B cell (primary cell): ENCODE measurements at places on chromosomes 5 and 9. TPM values are rescaled to one million over a fixed set of nuclear protein-coding genes. Genes with fewer than 3 reads are reported as not detected.

The EQTN gene
- 0.95 TPM in 1 of 2 replicates, not detected in the other for total RNA-seq

The FAM221B gene
- total RNA-seq: not detected in 2 replicates

DNA sequence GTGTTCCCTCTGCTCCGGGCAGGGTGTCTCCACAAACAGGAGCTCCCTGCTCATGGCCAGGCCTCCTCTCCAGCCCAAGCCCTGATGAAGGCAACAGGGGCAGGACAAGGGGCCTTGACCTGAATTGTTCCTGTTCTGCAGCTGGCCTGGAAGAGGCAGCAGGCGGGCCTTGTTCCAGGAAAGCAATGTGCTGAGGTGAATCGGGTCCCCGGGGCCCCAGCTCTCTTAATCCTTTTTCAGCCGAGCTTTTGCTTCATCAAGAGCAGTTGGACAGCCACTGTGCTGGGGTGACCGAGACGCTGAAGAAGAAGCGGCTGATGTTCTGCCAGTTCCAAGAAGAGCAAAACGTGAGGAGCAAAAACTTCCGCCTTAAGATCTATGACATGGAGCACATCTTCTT lies 41.4 kb downstream of the CCDC180 start:
- DNase-seq: no peak

The FOCAD gene
- 10.1 and 13.8 TPM in 2 replicates for total RNA-seq

DNA sequence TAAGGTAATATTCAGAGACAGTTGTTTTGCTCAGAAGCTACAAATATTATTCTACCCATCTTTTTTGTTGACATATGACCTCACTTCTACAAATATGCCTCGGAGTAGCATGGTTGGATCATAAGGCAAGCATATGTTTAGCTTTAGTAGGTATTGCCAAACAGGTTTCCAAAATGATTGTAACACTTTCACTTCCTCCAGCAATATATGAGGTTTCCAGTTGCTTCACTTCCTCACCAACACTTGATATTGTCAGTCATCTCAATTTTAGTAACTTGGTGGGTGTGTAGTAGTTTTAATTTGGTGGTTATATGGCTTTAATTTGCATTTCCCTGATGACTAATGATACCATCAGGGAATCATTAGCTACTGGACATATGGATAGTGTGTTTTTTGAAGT lies 46.7 kb downstream of the TNFSF8 start:
- DNase-seq: no peak

The CDC25C gene
- total RNA-seq: not detected in 2 replicates

GRCh38 chr5:137836997-137837396 lies 30.7 kb upstream of the MYOT start:
- DNase-seq: no peak

GRCh38 chr5:135034963-135035677 lies 1.1 kb upstream of the PITX1 start:
- DNase-seq: no peak

The APBB3 gene
- 73.9 and 79.7 TPM in 2 replicates for total RNA-seq

The FAF2 gene
- total RNA-seq: 35.1 and 41.3 TPM in 2 replicates

DNA sequence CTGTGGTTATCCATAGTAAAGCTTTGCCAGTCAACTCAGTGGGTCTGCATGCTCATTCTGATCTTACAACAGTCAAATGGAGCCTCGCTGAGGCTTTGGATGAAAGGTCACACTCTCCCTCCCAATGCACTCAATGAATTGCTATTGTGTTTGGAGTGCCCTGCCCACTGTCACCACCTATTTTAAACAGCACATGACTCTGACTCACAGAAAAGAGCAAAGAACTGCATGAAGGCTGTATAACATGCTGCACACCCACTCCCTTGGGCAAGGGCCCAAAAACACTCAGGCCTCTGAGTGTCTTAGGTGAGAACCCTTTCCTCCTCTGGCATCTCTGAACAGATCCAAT lies 118.7 kb upstream of the CCDC112 start:
- DNase-seq: no peak

GRCh38 chr9:77427256-77427927 lies 220.7 kb downstream of the GNA14 start:
- DNase-seq: no peak

The FBP1 gene
- 2.8 and 3.4 TPM in 2 replicates for total RNA-seq

- no peak for DNase-seq
These were observed 228.2 kb downstream of the SYK start for GRCh38 chr9:91029650-91030361.

- DNase-seq: no peak
These were observed 68.6 kb downstream of the EPB41L4B start for GRCh38 chr9:109252291-109252690.

DNA sequence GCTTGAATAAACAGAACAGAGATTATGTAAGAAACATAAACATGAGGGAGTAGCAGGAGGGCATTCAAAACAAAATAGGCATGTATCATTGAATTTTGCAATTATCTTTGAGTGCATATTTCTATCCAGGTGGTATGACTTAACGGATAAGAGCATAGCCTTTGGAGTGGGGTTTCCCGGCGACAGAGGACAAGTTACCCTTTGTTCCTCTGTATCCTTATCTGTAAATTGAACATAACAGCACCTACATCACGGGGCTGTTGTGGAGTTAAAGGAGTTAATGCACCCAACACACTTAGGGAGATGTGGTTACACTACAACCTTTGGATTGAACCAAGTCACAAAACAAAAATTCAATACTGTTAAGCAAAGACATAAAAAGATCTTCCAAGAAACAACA lies 314.6 kb upstream of the KIF2A start:
- no peak for DNase-seq

DNA sequence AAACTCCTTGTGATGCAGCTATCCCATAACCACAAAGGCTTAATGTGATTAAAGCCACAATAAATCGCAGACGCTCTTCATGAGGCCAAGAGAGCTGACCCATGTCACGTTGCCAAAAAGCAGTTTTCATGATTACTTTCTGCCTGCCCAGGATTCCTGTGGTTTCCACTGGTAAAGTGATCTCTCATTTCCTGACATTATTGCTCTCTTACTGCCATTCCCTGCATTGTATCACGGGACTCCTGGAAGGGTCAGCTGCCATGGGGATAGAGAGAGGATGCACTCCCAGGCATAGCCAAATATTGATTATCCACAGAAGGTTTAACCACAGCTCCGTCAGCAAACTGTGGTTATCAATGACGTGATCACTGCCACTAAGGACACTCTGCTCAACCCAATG lies 103.8 kb upstream of the SLC1A3 start:
- no peak for DNase-seq

The IRX4 gene
- not detected in 2 replicates for total RNA-seq
